H7 (cell line): ENCODE measurements at places on chromosomes 13 and 19.

- DNase-seq = no peak
Observed at GRCh38 chr13:59345311-59345710, 818.4 kb downstream of the DIAPH3 start.

DNA sequence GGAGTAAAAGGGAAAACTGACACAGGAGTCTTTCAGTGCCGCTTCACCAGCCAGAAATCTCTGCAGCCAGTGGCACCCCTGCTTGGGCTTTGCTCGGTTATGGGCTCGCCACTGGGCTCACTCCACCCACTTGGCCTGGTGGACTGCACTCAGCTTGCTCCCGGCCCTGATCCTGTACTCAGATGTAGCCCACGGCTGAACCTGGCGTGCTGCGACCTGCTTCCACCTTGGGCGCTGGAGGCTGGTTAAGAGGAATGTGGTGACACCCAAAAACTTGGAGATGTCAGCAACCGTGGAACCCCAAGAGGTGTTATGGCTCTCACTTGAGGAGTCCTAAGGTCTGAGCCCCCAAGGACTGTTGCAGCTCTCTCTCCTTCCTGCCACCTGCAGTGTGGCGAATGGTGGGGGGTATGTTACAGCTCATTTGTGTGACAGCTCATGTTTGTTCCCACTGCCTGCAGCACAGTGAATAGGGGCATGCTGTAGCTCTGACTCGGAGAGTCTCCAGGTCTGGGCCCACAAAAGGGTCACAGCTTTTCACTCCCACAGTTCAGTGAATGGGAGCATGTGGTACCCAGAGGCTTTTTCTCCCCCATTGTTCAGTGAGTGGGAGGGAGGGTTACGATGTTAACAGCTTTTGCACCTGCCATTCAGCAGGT, 1124.5 kb upstream of the ATXN8OS start:
- DNase-seq = no peak

- no peak for DNase-seq
Observed at GRCh38 chr13:20370815-20371421, 138.8 kb upstream of the GJB6 start.

- DNase-seq = no peak
Observed at GRCh38 chr13:76730220-76730619, 156.0 kb downstream of the KCTD12 start.

DNA sequence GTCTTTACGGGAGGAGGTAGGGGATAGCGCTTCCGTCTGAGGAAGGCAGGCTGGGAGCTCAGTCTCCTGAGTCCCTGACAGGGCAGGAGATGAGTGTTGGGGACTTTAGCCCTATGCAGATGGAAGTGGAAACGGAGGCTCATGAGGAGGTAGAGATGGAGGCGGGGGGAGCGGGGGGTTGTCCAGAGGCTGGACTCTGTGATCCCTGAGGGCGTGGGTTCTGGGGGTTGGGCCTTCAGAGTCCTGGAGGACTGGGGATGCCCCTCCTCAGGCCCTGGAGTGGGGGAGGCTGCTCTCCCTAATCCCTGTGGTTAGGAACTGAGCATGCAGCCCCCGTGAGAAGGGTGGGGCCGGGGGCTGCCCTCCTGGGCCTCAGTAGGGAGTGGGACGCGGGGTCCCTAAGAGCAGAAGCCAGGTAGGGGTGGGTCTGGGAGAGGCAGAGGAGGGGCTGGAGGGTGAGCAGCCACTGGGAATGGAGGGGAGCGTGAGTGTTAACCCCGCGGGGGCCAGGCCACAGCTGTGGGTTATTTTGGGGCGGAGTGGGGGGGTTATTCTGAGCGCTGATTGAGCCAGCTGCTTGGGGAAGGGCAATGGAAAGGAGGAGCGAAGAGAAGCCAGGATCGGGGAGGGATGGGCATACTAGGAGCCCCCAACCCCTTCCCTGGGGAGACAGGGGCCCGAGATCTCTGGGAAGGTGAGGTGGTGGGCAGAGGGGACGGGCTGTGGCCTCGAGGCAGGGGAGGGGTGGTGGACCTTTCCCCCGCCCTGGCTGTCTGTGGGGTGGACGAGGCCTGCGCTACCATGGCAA, 2.8 kb downstream of the GRIN2D start:
- peak; percentile 74 for DNase-seq

- no peak for DNase-seq
Observed at GRCh38 chr13:105625691-105626090, 909.8 kb downstream of the EFNB2 start.

DNA sequence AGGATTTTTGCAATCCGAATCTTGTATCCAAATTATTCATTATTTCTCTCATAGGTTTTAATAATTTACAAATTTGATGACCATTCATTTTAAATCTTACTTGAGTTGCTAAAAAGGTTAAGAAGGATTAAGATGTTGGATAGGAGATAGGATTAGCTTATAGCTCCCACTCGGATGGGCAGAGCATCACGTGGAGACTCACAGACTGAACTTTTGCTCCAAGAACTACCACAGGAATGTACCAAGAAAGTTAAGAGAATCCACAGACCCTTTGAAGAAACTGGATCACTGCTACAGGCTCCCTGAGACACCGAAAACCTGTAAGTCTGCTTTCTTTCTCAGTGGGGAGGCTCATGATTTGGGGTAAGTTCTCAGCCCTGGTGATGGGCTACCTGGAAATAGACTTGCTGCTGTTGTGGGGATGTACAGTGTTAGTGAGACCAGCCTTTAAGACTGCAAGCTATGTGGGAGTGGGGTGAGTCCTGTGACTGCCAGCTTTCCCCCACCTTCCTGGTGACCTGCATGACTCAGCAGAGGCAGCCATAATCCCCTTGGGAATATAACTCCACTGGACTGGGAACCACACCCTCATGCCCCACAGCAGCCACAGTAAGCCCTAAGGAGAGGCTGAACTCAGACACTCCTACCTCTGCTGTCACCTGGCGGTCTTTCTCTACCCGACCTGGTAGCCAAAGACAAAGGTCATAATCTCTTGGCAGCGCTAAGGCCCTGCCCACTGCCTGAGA, 1458.0 kb downstream of the OLFM4 start:
- no peak for DNase-seq

GRCh38 chr13:71829547-71829946, 37.5 kb downstream of the DACH1 start:
- no peak for DNase-seq

DNA sequence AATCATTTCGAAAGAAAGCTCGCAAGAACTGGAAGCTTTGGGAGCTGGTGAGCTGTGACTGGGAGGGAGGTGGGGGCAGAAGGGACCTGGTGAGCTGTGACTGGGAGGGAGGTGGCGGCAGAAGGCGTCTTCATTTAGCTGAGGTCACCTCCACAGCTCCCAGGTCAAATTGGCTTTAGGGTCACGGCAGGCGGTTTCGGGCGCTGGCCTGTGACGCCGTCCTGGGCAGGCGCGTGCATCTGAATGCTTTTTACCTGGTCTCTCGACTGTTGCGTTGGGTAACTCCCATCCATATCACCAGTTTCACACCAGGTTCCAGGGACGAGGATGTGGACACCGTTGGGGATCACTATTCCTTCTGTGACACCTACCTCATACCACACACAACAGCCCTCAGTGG, 29.2 kb downstream of the C2CD4C start:
- DNase-seq = no peak

DNA sequence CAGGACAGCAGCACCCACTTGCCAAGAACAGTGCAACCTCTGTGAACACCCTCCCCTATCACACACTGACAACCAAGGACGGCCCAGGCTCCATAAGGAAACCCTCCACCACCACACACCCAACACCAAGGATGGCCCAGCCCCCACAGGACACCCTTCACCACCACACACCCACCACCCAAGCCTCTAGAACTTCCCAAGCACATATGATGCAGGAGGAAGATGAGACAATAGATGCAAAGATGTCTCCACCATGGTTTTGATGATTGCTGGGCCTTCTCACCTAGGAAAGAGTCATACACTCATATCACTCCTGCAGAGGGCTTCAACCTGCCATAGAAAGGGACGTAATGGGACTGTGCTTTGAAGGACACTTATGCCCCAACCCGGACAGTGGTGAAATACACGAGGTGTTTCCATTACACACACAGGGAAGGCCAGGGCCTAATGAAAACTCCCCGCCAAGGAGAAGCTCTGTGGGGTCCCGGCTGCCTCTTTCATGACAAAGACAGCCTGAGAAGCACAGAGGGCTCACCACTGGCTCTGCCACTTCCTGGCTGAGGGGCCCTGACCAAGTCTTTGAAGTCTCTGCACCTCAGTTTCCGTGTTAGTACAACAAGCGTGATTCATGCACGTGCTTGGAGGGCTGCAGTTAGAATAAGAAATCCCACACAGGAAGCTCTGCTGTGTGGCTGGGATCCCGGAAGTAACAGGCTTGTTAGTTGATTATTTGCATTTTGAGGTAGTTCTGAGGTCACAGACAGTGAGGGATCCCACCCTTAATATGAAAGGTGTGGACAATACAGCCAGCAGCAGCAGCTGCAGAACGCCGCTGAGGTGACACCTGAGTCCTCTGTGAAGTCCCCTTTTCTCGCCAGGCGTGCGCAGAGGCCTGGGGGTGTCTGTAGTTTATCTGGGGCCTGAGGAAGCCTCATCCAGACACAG, 61.9 kb upstream of the ATP12A start:
- DNase-seq = no peak

GRCh38 chr13:28120317-28120716, 18.0 kb upstream of the PAN3 start:
- DNase-seq = no peak
